ENCODE measurements at places on chromosomes 3 and 15.

- no peak for DNase-seq
Measured at GRCh38 chr15:78684657-78685056, 43.6 kb upstream of the CHRNB4 start.

DNA sequence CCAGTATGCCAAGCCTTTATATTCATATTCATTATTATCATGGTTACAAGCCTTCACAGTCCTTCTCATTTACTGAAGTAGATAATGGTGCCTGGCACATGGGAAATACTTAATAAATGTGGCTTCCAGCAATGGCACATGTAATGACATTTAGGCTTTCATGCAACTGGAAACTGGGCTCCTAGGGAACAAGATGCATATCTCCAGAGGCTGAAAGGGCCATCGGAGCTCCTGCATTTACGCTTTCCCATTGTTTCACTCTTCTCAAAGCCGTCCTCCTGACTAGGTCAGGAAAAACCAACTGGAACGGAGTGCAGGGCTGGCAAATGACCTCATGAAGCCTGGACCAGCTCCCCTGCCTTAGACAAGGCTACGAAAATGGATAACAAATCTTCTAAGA, 474.9 kb downstream of the MAGI1 start:
- no peak for DNase-seq

DNA sequence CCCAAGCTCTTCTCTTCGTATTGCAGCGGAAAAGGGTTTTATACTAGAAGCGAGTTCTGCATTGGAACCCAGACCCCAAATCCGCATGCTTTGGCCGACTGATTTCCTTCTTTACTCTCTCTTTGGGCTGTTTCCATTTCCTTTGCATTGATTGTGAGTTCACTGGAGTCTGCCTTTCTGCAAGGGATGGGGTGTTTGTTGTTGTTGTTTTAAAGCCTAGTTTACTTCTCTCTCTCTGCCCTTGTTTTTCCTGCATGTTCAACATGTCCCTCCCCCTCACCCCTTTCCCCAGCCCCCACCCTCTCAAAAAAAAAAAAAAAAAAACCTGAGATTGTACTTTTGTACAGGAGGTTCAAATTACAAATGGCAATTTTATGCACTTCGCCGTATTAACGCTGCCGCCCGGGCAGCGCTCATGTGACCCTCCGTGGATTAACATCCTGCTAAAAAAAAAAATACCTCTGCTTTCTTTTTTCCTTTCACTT, 2.2 kb downstream of the NR2F2 start:
- DNase-seq, result no peak

GRCh38 chr15:68470976-68471375, 39.0 kb upstream of the ITGA11 start:
- no peak for DNase-seq

DNA sequence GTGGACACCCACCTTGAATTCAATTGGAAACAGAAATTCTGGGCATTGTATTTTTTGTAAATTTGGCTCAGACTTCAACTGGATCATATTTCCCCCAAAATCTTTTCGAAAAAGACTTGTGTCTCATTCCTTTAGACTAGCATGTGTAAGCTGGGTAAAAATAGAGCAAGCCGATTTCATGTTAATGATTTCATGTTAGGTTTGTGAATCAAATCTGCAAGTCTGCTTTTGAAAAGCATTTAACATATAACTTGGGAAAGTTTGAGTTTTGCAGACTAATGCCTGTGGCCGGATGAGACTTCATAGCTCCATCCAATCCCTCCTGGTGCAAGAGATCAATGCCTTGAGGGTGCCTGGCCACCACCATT, 64.5 kb downstream of the FLNB start:
- no peak for DNase-seq

DNA sequence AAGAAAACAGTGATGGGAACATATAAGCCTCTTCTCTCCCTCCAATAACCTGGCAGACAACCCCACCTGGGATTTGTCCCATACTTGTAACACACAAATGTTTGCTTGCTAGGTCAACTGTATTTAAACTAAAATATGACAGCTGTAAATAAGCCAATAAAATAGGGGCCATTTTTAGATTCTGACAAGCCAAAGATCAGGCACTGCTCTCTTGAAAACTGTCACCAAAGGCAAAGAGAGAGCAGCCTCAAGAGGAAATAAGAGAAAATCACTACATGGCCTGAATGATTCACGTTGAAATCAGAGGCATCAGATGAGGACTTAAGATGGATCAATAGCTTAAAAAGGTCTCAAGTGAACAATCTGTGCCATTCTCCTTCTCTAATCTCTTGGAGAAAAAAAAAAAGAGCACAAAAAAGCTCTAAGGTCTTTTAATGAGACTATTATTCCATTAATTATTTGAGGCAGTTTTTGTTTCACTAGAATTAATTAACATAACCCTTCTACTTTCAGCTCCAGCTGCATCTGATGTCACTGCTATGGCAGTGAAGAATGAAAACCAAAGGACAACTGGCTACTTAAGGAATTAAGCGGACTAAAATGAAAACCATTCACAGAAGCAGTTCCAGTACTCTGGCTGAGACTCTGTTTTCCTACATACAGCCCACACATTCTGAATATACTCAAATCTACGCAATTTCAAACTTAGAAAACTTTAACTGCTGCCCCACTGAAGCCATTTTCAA, 19.0 kb downstream of the MYO5A start:
- no peak for DNase-seq

DNA sequence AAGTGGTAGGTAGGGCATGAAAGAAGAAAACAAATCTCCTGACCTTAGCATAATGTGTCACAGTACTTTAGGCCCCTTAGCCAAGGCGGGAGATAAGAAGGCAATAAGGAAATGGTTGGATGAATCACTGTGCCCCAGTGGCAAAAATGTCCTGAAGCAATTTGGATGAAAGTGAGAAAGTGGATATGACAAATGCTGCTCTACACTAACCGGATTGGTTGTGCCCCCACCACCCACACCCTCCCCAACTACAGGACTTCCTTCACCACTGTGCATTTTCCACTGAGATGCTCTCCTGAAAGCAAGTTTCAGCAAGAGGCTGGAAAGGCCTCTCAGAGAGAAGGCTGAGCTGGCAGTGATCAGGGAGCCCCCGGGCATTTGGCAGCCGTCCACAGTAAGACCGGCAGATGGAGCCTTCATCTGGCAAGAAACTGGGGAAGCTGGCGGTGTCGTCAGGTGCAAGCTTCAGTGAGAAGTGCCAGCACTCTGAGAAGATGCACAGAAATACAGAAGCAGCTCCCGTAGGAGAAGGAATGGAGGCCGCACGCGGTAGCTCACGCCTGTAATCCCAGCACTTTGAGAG, 63.8 kb downstream of the ATP1B3 start:
- DNase-seq, result no peak

DNA sequence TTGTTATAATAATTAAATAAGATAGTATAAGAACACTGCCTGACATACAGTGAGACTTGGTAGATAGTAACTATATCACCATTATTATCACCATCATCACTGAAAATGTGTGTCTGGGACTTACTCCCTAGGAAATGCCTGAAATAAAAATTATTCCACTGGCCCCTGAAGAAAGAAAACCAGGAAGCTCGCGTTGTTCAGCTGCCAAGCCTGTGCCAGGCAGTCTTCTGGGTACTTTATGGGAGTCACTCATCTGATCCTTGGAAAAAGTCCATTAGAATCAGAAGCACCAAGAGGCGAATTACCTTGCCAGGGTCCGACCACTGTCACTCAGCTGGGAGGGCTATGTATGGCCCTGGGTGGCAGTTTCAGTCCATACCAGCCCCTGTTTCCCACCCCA, 220.3 kb upstream of the TPM1 start:
- DNase-seq, result no peak

GRCh38 chr3:115208066-115208750, 61.1 kb upstream of the ZBTB20 start:
- DNase-seq, result no peak

DNA sequence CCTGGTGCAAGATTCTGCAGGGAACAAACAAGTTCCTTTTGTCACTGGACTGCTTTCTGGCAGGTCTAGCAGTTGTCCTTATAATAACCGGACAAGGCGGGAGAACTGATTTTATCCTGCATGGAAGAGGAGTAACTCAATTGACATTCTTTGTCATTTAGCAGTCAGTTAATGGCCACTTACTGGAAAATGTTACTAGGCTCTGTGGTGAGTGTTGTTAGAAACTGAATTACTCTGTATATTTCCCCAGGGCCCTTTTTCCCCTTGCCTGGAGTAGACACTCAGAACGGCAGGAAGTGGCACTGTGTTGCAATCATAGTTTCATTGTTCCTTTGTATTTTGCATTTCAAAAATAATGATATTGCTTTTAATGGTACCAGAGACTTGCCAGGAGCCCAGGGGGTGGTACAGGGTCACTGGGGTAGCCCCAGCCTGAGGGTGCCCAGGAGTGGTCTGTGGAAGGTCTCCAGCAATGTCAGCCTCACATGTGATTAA, 318.6 kb upstream of the LRRFIP2 start:
- DNase-seq, result no peak

All from left ventricle myocardium inferior (tissue), 1 donor.